SK-N-MC (cell line): ENCODE measurements at places on chromosomes 1 and 21.

DNA sequence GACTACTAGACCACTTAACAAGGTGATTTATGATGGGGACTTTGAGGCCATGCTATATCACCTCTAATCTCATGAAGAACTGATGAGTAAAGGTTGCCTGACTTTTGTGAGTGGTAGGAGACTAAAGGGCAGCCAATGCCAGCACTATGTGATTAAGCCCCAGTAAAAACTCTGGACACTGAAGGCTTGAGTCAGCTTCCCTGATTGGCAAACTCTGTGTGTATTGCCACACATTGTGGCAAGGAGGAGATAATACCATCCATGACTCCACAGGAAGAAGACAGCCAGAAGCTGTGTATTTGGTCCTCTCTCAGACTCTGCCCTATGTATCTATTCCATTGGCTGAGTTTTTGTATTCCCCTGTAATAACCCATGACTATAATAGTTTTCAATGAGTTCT, 413.3 kb upstream of the ZRANB2 start:
- no peak for DNase-seq

DNA sequence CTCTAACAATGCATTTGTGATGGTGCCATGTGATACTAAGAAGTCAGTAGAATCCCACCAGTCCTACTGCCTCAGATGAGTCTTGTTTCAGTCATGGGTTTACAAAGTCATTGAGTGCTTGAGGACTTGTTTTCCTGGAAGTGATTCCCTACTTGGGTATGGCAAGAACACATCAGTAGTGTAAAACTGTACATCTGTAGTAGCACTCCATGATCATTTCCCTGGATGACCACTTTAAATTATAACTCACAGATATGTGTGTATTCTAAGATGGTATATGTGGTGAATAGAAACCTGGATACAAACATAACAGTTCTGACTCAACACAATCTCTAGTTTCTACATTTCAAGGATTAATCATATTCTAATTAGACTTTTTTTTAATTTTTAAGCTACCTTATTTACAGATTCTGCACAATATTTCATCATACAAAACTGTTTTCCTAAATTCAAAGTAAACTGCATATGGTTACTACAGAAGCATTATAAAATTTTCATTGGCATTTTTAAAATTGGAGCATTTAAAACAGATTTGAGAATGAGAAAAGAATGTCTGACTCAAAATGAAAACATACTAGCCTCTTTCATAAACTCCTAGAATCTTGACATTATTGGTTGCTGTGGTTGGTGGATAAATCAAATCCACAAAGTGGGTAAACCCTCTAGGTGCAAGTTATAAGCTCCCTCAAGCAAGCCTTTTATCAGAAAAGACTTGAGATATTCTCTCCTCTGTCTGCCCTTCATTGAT, 6.8 kb upstream of the PSMG1 start:
- no peak for DNase-seq

DNA sequence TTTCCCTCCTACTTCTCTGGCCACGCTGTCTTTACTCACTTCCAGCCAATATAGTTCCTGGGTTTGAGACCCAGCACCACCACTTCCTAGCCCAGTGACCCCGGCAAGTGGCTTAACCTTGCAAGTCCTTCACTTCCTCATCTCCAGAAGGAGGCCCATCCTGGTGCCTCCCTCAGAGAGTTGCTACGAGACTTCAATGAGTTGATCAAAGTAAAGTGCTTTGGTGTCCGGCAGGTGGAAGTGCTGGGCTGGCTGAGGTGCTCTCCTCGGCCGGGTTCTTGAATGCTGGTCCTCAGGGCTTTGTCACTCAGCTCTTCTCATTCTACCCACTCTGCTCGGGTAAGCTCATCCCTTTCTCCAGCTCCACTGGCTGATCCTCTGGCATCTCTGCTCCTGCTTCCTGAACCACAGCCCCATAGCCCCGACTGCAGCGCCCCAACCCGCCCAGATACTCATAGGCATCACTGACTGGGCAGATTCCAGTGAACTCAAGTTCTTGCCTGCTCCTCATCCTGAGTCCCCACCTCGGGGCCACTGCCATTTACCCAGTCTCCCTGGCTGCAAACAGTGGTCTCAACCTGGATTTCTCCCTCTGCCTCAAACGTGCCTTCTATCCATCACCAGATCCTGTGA, 75.8 kb upstream of the WNT4 start:
- DNase-seq: no peak

- no peak for DNase-seq
Observed at GRCh38 chr1:148354284-148354912, 128.7 kb downstream of the PPIAL4G start.

DNA sequence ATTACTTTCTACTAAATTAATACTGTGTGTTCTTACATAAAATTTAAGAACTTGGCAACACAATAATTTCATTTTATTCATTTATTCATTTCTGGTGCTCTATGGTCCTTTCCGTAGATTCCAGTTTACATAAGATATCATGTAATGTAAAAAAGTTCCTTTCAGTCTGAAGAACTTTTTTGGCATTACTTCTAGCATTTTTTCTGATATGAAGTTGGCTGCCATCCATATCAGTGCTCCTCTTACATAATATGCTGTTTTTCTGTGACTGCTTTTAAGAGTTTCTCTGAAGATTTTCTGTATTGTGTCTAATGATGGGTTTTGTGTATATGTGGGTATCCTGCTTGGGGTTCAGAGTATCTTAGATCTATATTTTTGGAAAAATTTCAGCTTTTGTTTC, 34.8 kb downstream of the LIN9 start:
- DNase-seq: no peak

DNA sequence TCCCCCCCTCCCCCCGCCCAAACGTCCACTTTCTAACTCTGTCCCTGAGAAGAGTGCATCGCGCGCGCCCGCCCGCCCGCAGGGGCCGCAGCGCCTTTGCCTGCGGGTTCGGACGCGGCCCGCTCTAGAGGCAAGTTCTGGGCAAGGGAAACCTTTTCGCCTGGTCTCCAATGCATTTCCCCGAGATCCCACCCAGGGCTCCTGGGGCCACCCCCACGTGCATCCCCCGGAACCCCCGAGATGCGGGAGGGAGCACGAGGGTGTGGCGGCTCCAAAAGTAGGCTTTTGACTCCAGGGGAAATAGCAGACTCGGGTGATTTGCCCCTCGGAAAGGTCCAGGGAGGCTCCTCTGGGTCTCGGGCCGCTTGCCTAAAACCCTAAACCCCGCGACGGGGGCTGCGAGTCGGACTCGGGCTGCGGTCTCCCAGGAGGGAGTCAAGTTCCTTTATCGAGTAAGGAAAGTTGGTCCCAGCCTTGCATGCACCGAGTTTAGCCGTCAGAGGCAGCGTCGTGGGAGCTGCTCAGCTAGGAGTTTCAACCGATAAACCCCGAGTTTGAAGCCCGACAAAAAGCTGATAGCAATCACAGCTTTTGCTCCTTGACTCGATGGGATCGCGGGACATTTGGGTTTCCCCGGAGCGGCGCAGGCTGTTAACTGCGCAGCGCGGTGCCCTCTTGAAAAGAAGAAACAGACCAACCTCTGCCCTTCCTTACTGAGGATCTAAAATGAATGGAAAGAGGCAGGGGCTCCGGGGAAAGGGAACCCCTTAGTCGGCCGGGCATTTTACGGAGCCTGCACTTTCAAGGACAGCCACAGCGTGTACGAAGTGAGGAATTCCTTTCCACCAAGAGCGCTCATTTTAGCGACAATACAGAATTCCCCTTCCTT, 158.1 kb downstream of the RUNX1 start:
- DNase-seq: no peak

GRCh38 chr21:38447611-38448010, 50.7 kb downstream of the ERG start:
- DNase-seq: no peak

DNA sequence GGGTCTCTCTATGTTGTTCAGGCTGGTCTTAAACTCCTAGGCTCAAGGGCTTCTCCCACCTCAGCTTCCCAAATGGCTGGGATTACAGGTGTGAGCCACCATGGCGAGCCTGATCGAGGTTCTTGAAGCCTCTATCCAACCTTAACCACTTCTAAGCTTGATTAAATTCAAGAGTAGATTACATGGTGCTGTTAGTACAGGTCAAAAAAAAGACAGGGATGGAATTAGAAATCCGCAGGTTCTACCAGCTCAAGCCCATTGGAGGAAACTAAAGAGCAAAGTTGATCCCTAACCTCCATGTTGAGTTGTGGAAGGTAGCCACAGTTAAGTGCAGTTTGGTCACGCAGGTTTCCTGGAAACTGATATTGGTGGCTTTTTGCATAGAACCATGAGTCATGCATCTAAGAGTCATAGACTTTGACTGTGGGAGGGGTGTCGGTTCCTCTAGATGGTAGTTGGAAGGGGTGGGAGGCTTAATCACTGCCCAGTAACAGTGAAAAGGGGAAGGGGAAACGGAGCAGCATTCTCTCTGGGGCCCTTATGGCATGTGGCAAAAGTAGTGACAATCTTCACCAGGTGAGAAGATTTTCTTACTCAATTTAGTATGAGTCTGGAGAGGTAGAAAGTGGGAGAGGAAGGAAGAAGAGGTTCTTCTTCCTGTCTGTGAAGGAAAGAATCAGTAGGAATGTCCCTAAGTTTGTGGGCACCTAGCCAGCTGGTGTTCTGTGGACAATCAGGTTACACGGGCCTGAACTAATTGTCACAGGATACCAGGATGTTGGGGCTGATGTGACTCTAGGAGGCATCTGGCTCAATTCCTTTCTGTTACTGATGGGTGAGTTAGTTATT, 7.0 kb downstream of the CD53 start:
- DNase-seq: no peak

- DNase-seq: no peak
Observed at GRCh38 chr1:6347641-6348487, 45.7 kb downstream of the ACOT7 start.

DNA sequence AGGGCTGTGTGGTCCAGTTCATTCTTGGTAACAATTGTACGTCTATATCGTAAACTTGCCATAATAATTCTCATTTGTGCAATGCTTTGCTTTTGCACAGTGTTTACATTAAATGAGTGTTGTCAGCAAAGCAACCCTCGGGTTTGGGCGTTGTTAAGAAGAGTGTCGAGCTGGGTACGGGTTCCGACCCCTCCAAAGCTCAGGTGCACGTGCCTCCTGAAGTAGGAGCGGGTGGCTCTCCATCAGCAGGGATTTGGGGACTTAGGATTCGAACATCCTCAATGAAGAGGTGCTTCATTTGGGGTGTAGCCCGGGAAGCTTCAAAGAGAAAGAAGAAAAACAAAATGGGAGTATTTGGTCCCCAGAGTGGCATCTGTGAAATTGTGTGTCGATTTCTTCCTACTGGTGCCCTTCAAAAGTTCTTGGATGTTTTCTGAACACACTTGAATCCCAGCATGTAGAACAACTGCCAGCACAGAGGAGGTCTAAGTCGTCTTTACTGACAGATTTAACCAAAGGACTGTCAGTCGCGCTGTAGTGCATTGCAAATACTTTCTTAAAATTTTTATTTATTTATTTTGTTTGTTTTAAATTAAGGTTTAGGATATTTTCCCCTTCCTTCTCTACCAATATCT, 1.1 kb downstream of the TRIM58 start:
- no peak for DNase-seq

DNA sequence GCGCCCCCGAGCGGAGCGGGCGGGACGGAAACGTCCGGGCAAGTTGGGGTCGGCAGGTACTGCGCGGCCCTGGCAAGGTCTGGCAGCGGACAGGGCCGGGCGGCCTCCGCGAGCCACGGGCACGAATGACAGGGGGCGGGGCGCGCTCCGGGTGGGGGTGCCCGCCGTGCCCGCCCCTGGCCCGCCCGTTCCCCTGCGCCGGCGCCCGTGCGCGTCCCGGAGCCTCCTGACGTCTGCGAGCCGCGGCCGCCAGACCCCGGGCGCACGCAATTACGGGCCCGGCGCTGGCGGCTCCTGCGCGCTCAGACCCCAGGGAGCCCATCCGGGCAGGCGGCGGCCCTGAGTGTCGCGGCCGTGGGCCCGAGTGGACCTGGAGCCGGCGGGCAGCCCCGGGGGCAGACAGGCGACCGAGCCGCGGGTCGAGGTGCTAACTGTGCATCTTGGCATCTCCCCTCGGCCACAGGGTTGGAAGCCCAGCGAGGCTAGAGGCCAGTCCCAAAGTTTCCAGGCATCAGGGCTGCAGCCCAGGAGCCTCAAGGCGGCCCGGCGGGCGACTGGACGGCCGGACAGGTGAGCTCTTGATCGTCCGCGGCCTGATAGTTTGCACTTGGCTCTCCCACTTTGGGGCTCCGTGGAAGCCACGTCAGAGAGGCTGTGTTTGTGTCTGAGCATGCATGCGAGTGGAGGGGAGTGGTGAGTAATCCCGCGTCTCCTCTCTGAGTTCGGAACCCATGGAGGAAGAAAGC, 918 bp downstream of the MIB2 start:
- DNase-seq: no peak

GRCh38 chr1:214369364-214369763, 88.4 kb downstream of the SMYD2 start:
- no peak for DNase-seq

DNA sequence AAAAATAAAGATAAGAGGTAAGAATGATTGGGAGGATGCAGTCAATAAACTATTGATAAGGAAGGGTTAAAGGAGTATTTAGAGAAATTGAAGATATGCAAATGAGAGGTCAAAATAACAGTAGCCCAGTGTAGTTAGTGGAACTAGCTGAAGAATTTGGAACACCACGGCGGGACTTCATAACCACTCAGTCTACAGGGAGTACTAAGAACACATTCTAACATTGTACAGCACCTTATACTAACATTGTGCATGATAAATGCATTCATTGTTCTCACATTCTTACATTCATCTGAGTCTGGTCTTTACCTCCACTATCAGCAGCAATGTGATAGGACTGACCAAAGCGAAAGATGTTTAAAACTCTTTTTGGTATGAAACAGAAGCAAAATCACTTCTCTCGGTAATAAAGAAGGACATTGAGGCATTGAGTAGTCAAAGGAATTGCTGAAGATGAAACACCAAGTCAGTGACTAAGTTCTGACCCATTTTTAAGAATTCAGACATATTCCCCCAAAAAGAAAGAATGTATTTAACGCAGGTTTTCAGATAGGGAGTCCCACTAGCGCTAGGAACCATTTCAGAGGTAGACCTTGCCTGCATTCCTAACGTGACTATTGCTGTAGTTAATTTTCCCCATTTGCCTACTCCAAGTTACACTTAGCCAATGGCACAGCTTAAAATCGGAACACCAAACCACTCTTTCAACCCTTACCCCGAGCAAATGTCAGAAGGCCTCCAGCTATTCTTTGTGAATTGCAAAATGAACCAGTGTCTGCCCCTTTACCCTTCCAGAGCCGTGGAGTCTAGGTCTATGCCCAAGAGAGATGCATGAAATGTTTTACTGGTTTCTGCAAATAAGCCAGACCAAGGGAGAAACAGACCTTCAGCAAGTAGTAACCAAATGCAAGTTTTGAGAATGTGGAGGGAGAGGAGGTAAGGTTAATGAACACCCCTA, 108.8 kb upstream of the IRF2BP2 start:
- no peak for DNase-seq

DNA sequence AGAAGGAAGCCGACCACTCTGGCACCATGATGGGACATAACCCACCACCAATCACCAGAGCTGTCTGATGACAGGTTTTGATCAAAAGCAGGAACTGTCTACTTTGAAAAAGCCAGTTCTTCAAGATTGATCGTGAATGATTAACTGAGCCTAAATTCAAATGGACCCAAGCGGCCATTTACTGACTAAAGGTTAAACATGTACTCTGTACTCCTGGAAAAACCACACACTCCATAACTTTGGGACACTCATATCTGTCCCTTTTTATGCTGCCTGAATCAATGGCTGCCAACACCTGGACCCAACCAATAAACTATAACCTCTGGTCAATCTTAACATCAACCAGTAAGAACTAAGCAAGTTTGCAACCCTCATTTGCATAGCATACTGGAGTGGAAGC, 206.6 kb downstream of the URB2 start:
- DNase-seq: no peak
